Kidney tubule cell (primary cell): ENCODE measurements at places on chromosomes 1 and 21.

DNA sequence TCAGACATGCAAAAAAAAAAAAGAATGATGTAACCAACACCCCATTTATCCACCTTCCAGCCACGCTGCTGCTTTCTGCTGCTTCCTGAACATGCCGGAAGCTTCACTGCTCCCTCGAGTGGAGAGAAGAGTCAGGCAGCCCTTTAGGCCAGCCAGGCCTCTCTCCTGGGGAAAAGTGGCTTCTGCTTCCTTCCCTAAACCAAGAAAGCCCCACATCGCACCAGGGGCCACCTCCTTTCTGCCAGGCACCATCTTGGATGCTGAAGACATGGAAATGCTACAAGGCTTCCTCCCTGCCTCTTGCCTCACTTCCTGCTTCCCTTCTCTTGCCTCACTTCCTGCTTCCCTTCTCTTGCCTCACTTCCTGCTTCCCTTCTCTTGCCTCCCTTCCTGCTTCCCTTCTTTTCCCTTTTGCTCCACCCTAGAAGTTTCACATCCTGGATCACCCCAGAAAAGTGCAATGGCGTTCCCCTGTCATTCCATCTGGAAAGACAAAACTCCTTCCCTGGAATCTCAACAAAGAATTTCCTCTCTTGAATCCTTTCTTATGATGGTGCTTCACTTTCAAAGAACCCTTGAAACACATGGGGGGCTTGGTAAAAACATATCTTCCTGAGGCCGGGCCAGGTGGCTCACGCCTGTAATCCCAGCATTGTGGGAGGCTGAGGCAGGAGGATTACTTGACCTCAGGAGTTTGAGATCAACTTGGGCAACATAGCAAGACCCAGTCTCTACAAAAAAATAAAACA, 18.7 kb downstream of the TNFRSF8 start:
- DNase-seq, result no peak

DNA sequence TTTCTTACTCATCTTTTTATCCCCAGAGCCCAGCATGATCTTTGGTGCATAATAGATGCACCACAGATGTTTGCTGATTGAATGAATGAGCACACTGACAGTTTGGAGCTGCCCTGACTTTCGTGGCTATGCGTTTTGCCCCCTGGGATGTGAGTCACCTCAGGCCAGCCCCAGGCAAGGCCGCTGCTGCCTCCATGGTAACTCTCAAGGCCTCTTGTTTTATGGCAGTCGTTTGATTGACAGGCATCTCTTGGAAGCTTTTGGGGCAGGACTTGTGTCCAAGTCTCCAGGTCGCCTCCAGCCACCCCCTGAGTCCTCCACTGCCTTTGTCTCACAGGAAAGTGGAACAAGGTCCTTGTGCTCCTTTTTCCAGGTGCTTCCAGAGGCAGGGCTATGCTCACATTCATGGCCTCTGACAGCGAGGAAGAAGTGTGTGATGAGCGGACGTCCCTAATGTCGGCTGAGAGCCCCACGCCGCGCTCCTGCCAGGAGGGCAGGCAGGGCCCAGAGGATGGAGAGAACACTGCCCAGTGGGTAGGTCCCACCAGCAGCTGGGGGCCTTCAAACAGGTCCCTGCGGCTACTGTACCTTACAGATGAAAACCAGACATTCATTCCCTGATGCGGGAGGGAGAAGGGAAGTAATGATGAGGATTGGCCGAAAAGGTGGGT, 11.2 kb downstream of the PSEN2 start:
- no peak for DNase-seq

- DNase-seq, result no peak
Measured at GRCh38 chr1:30694280-30695175, 28.9 kb downstream of the MATN1 start.

DNA sequence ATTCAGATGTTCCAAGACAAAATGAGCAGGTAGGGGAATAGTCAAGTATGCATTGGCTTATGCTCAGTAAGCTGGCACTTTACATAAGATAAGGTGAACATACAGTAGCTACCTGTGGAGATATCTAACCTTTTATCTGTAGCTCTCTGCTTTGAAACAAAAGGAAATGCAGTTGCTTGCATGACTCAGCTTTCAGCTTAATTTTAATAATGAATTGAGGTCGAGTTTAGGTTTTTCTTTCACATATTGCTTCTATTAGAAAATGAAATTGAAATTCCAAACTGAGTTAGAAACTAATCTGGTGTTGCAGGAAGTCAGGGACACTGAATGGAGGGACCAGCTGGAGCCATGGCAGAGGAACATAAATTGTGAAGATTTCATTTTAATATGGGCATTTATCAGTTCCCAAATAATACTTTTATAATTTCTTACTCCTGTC, 8.3 kb downstream of the FRRS1 start:
- DNase-seq, result no peak

GRCh38 chr1:65881067-65881594, 88.4 kb downstream of the PDE4B start:
- peak; percentile 46 for DNase-seq

- peak; percentile 13 for DNase-seq
Measured at GRCh38 chr1:163697137-163697536, 375.4 kb downstream of the NUF2 start.

DNA sequence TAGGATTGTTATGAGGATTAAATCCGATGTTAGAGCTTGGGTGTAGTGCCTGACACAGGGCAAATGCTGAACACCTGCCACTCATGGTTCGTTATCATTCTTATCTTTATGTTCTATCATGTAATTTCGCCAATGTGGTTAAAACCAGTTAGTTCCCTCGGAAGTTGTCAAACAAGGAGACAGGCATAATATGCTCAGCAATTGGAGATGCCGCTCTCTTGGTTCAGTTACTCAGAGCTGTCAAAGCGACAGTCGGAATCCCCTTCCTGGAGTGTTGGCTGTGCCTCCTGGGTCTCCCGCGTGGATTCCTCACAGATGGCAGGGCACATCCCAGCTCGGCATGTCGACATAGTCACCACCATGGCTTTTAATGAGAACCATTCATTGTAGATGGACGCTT, 192.2 kb downstream of the ROR1 start:
- DNase-seq, result no peak

GRCh38 chr1:234989019-234989418, 139.6 kb downstream of the TOMM20 start:
- no peak for DNase-seq

DNA sequence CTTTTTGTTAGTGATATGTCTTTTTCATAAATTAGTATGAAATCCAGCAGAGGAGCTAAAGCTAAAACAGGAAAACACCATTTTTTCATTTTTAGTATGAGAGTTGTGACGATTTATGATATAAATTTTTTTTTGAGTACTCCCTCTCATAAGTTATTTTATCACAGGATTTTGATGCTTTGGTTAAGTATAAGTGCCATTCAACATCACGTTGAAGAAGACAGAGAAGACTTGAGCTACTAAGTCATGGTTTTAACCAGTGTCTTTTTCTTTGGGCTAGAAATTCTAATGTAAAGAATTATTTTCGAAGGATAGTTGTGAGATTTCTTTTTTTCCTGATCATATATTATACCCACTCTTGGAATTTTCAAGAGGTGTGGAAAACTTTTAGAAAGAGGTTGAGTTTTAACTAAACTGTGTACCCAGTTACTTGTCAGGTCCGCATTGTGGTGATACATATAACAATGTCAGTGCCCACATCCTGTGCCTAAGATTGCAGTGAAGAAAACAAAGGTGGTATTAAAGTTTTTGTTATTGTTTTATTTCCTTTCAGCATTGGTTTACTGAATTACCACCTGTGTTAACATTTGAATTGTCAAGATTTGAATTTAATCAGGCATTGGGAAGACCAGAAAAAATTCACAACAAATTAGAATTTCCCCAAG, 93.8 kb downstream of the USP25 start:
- no peak for DNase-seq

DNA sequence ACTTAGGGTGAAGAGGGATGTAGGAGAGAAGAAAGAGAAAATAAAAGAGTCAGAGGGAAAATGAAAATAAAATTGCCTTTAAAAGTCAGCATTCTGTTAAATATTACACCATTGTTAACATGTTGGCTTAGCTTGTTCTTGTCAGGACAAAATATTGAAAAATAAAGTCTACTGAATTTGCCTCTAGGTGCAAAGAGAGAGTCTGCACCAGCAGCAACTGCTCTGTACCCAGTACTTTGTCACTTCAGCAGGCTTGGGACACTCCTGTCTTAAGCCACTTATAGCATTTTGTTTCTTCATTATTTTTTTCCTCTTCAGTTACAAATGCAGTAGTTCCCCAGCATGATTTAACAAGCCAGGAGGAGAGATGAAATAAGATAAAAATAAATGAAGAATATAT, 11.0 kb upstream of the USH2A start:
- DNase-seq, result no peak

GRCh38 chr1:85359874-85360721, 83.7 kb upstream of the BCL10 start:
- peak; percentile 13 for DNase-seq

- no peak for DNase-seq
Measured at GRCh38 chr1:161226320-161226711, 456 bp downstream of the TOMM40L start.

DNA sequence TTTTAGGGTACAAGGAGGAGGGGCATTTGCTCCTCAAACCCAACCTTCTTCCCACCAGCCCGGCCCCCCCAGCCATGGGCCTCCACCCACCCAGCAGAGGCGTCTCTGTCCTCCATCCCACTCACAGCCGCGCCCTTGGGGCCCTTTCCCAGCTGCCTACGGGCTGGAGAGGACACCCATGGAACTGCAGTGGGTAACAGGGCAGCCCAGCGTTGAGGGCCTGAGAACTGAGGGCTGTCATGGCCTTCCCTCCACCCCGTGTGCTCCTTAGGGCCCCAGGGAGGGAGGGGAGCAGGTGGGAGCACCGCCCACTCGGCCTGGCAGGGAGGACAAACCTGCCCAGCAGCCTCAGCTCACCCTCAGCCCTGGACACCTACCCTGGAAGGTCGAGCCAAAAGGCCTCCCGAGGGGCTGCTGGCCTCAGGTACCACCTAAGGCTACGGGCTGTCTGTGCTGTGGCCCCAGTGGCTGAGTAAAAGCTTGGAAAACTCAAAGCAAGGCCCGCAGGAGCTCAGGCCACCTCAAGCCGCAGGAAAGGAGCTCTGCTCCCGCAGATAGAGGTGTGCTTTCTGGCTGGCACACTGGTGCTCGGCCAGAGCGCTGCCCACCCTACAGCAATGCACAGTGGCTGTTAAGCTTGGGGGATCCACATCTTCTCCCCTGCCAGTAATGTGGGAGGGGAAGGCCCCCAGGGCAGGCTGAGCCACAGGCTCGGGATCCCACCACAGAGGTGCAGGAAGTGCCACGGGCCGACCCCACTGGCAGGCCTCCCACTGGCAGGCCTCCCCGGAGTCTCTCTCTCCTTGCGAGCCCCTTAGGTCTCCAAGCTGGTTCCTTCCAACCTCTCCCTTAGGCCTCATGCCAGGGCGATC, 2.2 kb upstream of the ARHGEF16 start:
- DNase-seq, result no peak

GRCh38 chr1:58395355-58395754, 151.2 kb downstream of the OMA1 start:
- DNase-seq, result peak; percentile 90

- peak; percentile 94 for DNase-seq
Measured at GRCh38 chr21:17848228-17848627, 29.1 kb upstream of the C21orf91 start.

- DNase-seq, result peak; percentile 24
Measured at GRCh38 chr1:10387677-10388386, 11.0 kb upstream of the PGD start.

- DNase-seq, result peak; percentile 31
Measured at GRCh38 chr1:154810571-154810970, 59.5 kb downstream of the KCNN3 start.

DNA sequence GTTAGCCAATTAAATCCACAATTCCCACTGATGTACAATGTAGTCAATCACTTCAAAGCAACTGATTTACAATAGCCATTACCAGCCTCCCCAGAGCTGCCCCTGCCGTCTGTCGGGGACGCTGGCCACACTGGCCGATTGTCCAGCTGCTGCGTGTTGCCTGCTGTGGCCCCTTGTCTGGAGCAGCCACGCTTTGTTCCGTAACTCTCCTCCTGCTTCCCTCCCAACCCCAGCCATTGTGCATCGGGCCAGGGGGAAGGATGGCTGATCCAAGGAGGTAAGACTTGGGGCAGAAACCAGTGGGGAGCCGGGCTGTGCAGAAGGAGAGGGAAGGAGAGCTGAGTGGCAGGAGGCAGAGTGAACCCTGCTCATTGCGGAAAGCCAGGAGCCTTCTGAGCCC, 83.6 kb upstream of the LYST start:
- DNase-seq, result no peak

- DNase-seq, result no peak
Measured at GRCh38 chr1:240171907-240172306, 80.2 kb downstream of the FMN2 start.

DNA sequence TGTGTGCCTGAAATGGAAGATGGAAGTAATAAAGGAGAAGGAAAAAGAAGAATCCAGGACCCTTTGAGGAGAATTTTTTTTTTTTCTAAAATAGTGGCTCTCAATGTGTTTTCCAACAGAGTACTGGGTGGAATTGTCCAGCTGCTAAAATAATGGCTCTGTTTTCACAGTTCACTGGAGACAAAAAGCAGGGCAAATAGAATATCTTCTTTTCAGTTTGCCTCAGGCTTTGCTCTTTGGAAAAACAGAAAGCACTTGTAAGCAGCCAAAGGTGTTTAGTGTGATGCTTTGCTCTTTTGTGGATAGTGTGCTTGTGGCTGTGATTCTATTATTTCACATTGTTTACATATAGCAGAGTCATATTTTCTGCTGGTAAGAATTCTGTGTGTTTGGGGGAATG, 77.4 kb upstream of the MROH9 start:
- DNase-seq, result no peak

- no peak for DNase-seq
Measured at GRCh38 chr21:17438635-17439034, 74.2 kb upstream of the CXADR start.

DNA sequence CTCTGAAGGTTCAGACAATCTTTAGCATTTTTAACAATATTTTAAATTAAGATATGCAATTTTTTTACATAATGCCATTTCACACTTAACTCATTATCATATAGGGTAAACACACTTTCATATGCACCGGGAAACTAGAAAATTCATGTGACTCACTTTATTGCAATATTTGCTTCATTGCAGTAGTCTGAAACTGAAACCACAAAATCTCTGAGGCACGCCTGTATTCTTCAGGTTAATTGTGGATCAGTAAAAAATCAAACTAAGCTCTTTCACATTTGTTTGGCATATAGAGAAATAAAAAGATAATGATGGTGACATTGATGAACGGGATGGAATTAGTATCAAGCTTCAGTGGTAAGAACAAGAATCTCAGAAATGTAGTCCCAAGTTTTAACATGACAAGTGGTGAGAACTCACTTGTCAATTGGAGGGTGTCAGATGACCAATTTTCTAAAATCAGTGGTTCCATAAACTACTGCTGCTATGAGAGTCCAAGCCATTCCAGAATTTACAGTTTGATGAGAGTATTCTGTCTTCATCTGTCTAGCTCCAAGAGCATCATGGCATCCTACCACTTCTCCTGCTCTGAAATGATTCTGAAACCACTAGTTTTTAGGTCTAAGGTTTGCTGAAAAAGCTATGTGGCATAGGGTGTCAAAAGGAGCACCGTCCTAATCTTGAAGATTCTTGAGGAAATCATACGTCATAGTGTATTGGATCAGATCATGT, 281.0 kb downstream of the PTPRC start:
- peak; percentile 22 for DNase-seq

- DNase-seq, result no peak
Measured at GRCh38 chr1:33249422-33249821, 6.9 kb upstream of the ZNF362 start.
